Sigmoid colon (tissue), 7 donors: ENCODE measurements at places on chromosomes 7 and 10. TPM values are rescaled to one million over a fixed set of nuclear protein-coding genes. Genes with fewer than 3 reads are reported as not detected.

TAS2R41 gene
- not detected for total RNA-seq

SLC16A9 gene
- not detected for total RNA-seq

GIMAP5 gene
- total RNA-seq, result 19.3 TPM

RPEL1 gene
- total RNA-seq, result not detected

- DNase-seq, result no peak
Measured at GRCh38 chr7:50182759-50183158, 89.7 kb upstream of the ZPBP start.

GRCh38 chr7:102288285-102288930 is 1.7 kb downstream of the SH2B2 start:
- DNase-seq, result no peak

DNA sequence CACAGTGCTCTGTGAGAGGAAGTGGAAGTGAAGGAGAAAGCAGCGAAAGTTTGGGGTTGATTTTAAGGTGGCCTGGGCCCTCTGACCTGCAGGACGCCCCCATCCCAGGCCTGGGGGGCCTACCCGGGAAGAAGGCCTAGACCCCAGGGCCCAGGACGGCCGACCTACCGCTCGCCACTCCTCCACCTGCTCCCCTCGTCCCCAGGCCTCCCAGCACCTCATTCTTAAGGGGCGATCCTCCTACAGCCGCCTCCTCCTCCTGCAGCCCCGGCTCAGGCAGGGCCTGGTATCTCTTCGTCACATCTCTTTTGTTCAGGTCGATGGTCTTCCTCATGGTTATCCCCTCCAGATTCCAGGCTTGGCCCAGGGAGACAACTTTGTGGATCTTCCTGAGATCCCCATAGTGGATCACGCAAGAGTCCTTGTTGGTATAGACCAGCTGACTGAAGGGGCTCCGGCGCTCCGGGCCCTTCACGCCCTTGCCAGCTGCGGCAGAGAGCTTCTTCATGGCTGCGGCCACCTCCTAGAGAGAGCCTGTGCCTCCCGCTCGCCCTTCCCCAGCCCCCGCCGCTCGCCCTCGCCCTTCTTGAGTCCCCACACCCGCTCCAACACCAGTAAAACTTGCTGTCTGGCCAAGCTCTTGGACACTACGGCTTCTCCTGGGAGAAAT is 117.5 kb downstream of the OR13A1 start:
- no peak for DNase-seq

- DNase-seq, result no peak
Measured at GRCh38 chr7:75980430-75981202, 13.8 kb downstream of the TMEM120A start.

GRCh38 chr7:50594136-50594535 is 28.9 kb upstream of the DDC start:
- no peak for DNase-seq

- DNase-seq, result no peak
Measured at GRCh38 chr7:47458057-47458456, 123.9 kb downstream of the TNS3 start.

DNA sequence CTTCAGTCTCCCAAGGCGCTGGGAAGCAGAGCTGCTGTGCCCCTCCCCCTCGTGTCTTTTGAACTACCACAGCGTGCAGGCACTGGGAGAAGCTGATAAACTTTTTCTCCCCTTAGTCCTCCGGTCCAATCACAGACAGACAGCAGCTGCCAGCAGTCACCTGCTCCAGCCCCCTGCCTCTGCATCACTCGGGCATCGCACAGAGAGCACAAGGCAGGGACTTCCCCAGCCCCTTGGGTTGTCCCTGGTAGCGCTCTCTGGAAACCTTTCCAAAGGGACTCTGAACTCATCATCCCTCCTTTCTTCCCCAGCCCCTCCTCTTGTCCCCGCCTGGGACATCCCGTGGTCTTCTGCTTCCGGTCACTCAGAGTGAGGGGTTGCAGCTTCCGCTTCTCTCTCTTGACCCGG is 1.4 kb upstream of the NEUROG3 start:
- no peak for DNase-seq

- no peak for DNase-seq
Measured at GRCh38 chr7:3991731-3992231, 690.3 kb upstream of the FOXK1 start.

- no peak for DNase-seq
Measured at GRCh38 chr7:36605261-36606051, 118.8 kb downstream of the AOAH start.

DNA sequence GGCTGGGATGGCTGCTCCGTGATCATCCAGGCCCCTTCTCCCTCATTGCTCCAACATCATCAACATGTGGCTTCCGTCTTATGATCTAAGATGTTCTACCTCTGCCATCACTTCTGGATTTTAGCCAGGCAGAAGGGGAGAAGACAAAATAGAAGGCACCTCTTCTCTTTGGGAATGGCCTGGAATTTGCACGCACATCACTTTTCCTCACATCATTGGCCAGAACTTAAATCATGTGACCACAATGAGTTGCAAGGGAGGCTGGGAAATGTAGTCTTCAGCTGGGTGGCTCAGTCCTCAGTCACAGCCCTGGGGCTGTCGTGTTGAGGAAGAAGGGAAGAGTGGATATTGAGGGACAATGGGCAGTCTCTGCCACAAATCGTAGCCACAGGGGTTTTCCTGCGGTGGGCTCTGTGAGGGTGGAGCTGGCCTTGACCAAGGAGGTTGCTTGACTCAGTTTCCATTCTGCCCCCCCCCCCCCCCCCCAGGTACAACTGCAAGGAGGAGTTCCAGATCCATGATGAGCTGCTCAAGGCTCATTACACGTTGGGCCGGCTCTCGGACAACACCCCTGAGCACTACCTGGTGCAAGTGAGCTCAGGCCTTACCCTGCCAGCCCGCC is 50.3 kb downstream of the PALD1 start:
- no peak for DNase-seq

DNA sequence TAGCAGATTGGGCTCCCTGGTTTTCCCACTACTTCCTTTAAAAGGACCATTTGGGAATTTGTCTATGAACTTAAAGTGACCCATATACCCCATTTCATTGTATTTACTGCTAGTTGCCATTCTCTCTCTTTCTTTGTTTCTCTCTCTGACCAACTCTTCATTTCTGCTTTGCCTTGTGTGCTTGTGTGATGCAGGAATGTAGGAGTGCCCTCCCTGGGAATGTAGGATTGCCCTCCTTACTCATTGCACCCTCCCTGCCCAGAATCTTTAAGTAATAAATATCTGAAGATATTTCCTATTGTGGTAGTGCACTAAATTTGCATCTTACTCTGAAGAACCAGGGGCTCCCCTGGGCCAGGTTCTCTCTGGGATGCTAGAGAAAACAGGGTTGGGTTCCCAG is 47.3 kb upstream of the KLF14 start:
- DNase-seq, result no peak

- DNase-seq, result no peak
Measured at GRCh38 chr7:158729646-158730382, 25.2 kb upstream of the NCAPG2 start.

- DNase-seq, result no peak
Measured at GRCh38 chr10:9605231-9605630, 1412.4 kb upstream of the CELF2 start.

DNA sequence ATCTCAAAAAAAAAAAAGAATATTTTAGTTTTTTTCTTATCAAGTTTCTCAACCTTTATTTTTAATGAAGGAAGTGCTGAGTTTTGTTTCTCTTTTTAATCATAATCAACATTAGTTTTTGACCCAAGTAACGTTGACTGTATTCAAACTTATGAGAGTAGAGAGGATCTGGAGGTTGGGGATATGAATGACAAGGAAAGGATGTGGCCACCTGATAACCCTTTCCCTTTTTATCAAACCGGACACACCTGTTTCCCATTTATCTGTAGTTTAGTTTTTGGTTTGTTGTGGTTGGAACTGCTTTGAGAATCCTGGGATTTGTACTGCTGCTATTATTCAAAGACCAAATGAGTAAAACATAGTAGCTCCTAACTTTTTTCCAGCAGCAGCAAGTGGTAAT is 38.6 kb downstream of the HACD1 start:
- no peak for DNase-seq

- DNase-seq, result no peak
Measured at GRCh38 chr7:155758348-155758747, 53.9 kb downstream of the SHH start.
